ENCODE measurements at places on chromosomes 1 and 21.

DNA sequence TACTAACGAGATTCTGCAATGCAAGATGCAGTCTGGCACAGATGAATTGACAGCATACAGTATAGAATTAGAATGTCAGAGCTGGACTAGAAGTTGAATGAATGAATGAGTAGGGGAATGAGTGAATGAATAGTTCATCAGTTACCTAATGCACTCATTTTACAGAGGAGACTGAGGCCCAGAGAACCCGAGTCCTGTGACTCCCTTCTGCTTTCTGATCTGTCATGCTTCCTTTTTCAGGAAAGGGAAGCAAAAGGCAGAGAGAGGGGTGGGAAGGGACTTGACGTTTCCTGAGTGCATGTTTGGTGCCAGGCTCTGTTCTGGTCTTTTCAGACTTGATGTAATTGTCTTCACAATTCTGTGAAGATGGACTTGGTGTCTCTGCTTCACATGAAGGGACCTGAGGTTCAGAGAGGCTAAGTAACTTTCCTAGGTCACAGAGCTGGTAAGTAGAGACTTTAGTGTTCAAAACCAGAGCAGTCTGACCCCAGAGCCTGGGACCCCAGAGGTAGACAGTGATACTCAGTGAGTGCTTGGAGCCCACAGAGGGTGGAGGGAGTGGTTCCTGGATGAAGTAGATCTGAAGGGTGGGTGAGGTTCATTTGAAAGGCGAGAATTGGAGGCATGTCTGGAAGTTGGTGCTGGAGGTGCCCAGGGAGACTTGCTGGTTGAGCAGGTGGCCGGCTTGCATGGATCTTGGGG lies 8.0 kb upstream of the MEX3A start:
- DNase-seq, result no peak

- DNase-seq, result no peak
These were observed 315.8 kb upstream of the KAZN start for GRCh38 chr1:14282707-14283106.

GRCh38 chr1:244173769-244174168 lies 122.7 kb downstream of the ZBTB18 start:
- no peak for DNase-seq

DNA sequence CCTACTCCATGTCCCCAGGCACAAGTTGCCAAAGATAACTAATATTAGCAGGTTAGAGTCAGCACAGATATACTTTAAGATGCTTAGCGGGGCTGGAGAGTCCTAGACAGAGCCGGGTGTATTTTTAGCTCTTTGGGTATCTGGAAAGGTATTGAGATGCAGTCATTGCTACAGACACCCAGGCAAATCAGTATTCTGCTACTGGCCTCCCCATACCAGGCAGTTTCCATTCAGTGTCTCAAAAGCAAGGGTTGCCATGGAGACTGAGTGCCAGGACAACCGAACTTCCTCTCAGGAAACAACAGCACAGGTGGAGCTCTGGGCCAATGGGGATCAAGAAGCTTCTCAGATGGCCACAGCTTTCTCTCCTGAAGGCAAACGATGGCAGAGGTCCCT lies 45.3 kb downstream of the KCNC4 start:
- DNase-seq, result no peak

- DNase-seq, result peak; percentile 7
These were observed 437.0 kb downstream of the MATN1 start for GRCh38 chr1:30286241-30286987.

- no peak for DNase-seq
These were observed 43.4 kb downstream of the WASF2 start for GRCh38 chr1:27446496-27447020.

DNA sequence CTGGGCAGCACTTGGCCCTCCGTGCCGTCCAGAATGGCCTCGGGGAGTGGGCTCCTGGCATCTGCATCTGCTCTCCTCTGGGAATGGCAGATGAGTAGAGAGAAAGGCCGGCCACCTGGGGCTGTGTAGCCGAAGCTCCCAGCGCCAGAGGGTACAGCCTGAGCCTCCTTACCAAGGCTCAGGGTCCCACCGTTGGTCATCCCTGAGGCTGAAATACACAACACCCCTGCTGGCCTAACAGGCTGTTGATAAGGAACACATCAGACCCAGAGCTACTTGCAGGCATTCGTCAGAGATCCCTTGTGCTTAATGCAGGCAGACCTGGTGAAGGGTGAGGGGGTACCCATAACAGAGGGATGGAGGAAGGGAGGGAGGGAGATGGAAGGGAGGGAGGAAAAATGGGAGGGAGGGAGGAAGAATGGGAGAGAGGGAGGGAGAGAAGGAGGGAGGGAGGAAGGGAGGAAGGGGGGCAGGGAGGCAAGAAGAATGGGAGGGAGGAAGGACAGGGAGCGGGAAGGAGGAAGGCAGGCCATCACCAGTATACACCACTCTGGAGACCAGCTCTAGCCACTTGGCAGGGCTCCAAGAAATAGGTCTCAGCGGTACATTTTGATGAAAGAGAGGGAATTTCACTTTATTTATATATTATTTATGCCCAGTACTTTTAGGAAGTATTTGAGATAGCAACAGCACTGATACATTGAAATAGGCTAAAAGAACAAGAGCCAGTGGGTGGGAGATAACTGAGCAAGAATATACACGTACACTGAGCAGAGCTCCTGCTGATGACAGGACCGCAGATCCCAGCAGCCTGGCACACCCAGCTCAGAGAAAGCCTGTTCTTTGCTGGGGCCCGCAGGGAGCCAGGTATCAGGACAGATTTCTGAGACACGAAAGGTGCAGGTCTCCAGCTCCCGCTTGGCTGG lies 315.0 kb upstream of the VAMP3 start:
- no peak for DNase-seq

Data from stimulated activated CD8-positive, alpha-beta memory T cell treated with anti-CD3 and anti-CD28 coated beads, Interleukin-4, amount 100 ng/mL, for 48 hours (primary cell).